ENCODE measurements at places on chromosomes 2 and 18. TPM values are rescaled to one million over a fixed set of nuclear protein-coding genes. Genes with fewer than 3 reads are reported as not detected.
A peak's percentile ranks its signal among the peaks of the same experiment; 100 is the strongest.

- H3K4me3 ChIP-seq = no peak overlapping the region
- H3K36me3 ChIP-seq = peaks cover 7% of the 10 kb centered on the region
- peaks cover 84% of the 10 kb centered on the region for H3K4me1 ChIP-seq
Measured at GRCh38 chr2:85589982-85590791, 5.4 kb upstream of the RNF181 start.

Gene ZSWIM2
- not detected for total RNA-seq

GRCh38 chr2:133817680-133818566, 249.7 kb upstream of the NCKAP5 start:
- no peaks in the 10 kb centered on the region for H3K36me3 ChIP-seq
- H3K4me3 ChIP-seq = no peak overlapping the region
- no peak for DNase-seq
- no peaks in the 10 kb centered on the region for H3K27me3 ChIP-seq
- no peak overlapping the region for H3K27ac ChIP-seq

GRCh38 chr18:61589053-61589723, 256.0 kb downstream of the CDH20 start:
- no peak for DNase-seq
- H3K4me3 ChIP-seq = no peak overlapping the region
- peaks cover 21% of the 10 kb centered on the region for H3K4me1 ChIP-seq
- no peak overlapping the region for H3K27ac ChIP-seq

Gene STON1
- total RNA-seq = 4.1 TPM

Gene ANKRD62
- not detected for total RNA-seq

Gene MARCO
- total RNA-seq = 3.2 TPM

DNA sequence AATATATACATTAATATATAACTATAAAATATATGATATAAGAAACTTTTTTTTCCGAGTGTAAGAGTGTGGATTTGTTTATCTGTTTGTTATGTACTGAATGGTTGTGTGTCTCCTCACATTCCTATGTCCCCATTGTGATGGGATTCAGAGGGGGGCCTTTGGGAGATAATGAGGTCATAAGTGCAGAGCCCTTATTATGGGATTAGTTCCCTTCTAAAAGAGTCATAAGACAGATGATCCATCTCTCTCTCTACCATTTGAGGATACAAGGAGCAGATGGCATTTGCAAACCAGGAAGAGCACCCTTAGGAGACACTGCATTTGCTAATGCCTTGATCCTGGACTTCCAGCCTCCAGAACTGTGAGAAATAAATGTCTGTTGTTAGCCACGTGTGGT, 30.3 kb upstream of the SAP130 start:
- H3K4me3 ChIP-seq = no peak overlapping the region
- no peak for DNase-seq
- H3K4me1 ChIP-seq = no peaks in the 10 kb centered on the region
- no peak overlapping the region for H3K27ac ChIP-seq
- no peaks in the 10 kb centered on the region for H3K36me3 ChIP-seq

GRCh38 chr2:7031547-7032245, 114.5 kb downstream of the RNF144A start:
- peak; percentile 58 for DNase-seq
- no peaks in the 10 kb centered on the region for H3K36me3 ChIP-seq
- H3K27me3 ChIP-seq = no peaks in the 10 kb centered on the region
- peak overlapping the region; percentile 44 for H3K27ac ChIP-seq
- peaks cover 8% of the 10 kb centered on the region for H3K4me1 ChIP-seq

Gene FSHR
- total RNA-seq = not detected

DNA sequence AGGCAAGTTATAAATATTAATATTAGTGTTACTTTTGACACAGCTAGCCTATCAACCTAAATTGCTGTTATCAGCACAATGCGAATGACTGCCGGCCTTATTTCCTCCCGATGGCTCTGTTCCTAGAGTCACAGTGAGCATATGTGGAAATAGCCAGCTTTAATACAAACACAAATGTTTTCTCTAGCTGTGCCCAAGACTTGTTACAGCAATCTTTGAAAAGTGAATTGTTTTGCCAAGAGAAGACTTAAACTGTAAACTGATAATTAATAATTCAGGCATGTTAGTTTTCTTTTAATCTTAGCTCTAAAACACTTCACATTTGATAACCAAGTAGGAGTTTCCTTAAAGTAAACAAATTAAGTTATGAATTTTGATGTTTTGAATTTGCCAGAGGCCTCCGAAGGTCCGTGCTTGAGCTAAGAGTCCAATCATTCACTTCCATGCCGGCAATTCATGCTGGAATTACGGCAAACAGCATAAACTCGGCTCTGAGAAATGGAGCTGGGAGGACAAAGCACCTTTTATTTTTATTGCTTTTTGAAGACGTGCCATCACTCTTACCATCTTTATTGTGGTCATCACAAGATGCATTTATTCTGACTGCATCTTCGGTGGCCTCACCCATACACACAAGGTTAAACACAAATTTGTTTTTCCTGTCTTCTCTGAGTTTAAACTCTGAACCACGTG, 184.5 kb upstream of the CWC22 start:
- H3K27me3 ChIP-seq = no peaks in the 10 kb centered on the region
- no peak overlapping the region for H3K27ac ChIP-seq
- H3K4me3 ChIP-seq = no peak overlapping the region
- H3K4me1 ChIP-seq = no peaks in the 10 kb centered on the region
- H3K36me3 ChIP-seq = no peaks in the 10 kb centered on the region

GRCh38 chr2:209988010-209988409, 14.4 kb upstream of the RPE start:
- DNase-seq = no peak
- no peaks in the 10 kb centered on the region for H3K36me3 ChIP-seq
- no peaks in the 10 kb centered on the region for H3K27me3 ChIP-seq
- H3K4me1 ChIP-seq = no peaks in the 10 kb centered on the region

Gene DSG4
- total RNA-seq = not detected

GRCh38 chr2:237205043-237205541, 119.4 kb downstream of the COPS8 start:
- H3K4me3 ChIP-seq = no peak overlapping the region
- H3K27me3 ChIP-seq = no peaks in the 10 kb centered on the region
- DNase-seq = no peak
- H3K4me1 ChIP-seq = peaks cover 26% of the 10 kb centered on the region

GRCh38 chr18:3402982-3403451, 47.0 kb upstream of the TGIF1 start:
- H3K27ac ChIP-seq = no peak overlapping the region
- H3K4me1 ChIP-seq = no peaks in the 10 kb centered on the region
- H3K36me3 ChIP-seq = no peaks in the 10 kb centered on the region
- H3K27me3 ChIP-seq = no peaks in the 10 kb centered on the region

- no peaks in the 10 kb centered on the region for H3K36me3 ChIP-seq
- peaks cover 41% of the 10 kb centered on the region for H3K4me1 ChIP-seq
- peak overlapping the region; percentile 97 for H3K27ac ChIP-seq
- no peak for DNase-seq
Measured at GRCh38 chr18:11998193-11998592, 16.9 kb downstream of the IMPA2 start.
